GM04504 (cell line): ENCODE measurements at places on chromosomes 1 and 21.

DNA sequence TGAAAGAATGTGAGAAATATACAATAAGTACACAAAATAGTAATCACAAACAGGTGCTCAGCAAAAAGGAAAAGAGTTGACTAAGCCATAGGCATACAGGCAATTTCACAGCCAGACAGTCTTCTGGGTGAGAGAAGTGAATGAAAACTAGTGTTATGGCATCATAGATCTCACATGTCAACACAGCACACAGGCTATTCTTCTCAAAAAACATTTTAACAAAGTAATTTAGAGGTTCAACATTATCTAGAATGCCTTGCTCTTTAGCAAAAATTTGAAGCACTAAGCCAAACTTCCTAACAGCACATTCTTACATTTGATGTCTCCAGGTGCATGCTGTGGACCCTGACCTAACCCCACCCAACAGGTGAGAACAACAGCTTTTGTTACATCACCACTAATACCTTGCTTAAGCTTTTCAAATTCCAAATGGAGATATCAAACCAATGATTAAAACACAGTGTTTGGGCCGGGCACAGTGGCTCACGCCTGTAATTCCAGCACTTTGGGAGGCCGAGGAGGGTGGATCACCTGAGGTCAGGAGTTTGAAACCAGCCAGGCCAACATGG is 30.5 kb downstream of the OTUD7B start:
- no peak for DNase-seq

GRCh38 chr1:70659891-70660290 is 248.8 kb downstream of the CTH start:
- DNase-seq: no peak

DNA sequence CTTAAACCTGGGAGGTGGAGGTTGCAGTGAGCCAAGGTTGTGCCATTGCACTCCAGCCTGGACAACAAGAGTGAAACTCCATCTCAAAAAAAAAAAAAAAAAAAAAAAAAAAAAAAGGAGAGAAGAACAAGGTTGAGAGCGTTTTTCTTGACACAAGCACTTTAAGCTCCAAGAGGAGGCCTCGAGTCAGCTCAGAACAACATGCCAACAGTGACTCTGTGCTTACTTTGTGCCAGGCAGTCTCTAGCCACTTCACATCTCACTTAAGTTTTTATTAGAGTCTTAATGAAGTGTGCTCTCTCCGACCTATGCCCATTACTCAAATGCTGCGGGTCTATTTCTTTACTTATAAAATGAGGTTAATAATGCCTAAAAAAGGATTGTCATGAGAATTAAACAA is 13.0 kb downstream of the ATP1A1 start:
- no peak for DNase-seq

- DNase-seq: no peak
Measured at GRCh38 chr21:35135481-35135880, 86.4 kb upstream of the RUNX1 start.

- no peak for DNase-seq
Measured at GRCh38 chr1:245154429-245155271, at the start of gene KIF26B. KIF26B (plus strand) TSS chr1:245154985; CDS start chr1:245155425, 440 bp downstream.

DNA sequence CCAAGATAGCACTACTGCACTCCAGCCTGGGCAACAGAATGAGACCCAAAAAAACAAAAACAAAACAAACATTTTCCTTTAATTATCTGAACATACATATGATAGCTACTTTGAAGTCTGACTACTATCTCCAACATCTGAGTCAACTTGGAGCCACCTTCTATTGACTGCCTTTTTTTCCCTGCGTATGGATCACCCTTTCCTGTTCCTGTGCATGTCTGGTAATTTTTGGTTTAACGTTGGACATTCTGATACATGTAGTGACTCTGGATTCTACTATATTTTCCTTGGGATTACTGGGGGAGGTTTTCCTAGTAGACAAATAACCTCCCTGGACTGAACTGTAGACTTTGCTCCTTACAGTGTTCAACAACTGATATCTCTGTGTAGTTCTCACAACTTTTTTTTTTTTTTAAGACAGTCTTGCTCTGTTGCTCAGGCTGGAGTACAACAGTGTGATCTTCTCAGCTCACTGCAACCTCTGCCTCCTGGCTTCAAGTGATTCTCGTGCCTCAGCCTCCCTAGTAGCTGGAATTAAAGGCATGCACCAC is 70.3 kb downstream of the KIAA0319L start:
- no peak for DNase-seq

DNA sequence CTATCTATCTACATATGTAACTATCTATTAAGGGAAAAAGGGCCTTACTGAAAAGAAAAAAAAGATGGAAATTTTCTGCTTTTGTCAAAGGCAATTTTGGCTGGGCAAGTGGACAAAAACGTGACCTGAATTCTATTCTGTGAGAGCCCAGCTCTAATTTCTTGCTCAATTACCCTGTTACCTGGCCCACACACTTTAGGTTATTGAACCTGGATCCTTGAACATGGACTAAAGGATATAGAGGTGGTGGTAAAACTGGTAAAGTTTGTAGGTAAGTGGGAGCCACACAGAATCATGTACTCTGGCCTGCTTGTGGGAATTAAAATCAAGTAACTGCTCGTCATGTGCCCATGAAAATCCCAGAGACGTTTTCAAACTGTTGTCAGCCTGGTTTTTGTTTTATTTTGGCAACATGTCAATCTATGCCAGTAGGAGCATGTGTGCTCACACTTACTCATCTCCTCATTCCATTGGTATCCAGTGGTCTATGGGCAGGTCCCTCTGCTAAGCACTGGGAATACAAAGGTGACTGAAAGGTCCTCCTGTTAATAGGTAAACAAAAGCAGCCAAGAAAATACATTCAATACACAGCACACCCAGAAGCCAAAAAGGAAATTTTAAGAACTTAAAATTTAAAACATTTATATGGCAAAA is 113.7 kb upstream of the WARS2 start:
- no peak for DNase-seq

DNA sequence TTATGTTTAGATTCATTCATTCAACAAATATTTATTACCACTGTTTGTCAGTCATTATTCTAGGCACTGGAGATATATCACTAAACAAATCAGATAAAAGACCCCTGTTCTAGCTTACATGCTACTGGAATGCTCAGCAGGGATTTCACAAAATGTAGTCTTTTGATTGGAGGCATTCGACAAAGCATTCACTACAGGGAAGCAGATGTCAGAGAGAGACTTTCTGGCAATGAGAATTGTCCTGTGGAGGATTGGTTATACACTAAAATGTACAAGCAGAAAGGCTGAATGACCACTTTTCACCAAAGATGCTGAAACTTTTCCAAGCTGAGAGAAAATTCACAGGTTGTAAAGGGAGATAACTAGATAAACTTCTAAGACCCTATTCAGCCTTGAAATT is 57.7 kb downstream of the SCMH1 start:
- DNase-seq: no peak

- no peak for DNase-seq
Measured at GRCh38 chr1:119358636-119359035, 9.9 kb upstream of the HAO2 start.

DNA sequence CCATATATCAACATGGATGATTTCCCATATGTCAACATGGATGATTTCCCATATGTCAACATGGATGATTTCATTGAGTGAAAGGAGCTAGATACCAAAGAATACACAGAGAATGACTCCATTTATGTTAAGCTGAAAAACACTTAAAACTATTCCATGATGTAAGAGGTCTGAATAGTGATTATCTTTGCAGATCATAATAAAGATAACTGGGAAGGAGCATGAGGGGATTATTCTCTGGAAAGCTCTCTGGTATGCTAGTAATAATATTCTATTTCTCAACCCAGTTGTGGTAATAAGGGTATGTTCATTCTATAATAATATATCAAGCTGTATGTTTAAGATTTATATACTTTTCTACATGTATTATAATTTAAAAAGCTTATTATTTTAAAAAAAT is 14.1 kb downstream of the SYNJ1 start:
- DNase-seq: no peak

DNA sequence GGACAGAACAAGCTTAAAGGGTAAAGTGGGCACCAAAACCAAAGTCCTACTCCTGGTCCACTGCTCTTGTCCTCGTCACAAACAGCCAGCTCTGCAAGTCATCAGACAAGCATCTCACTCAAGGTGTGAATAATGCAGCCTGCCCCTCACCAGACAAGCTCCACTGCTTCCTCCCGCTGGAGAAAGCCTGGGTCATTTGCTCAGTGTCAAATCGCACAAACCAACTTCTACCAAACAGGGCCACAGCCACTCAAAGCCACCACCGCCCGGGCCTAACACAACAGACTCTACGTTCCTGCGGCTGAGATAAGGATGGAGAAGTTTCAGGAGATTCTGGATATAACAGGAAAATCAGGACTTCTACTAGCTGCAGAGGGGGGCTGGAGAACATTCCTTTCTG is 3.3 kb downstream of the SSBP3 start:
- DNase-seq: no peak

GRCh38 chr1:82840192-82840591 is 1039.5 kb downstream of the ADGRL2 start:
- no peak for DNase-seq

DNA sequence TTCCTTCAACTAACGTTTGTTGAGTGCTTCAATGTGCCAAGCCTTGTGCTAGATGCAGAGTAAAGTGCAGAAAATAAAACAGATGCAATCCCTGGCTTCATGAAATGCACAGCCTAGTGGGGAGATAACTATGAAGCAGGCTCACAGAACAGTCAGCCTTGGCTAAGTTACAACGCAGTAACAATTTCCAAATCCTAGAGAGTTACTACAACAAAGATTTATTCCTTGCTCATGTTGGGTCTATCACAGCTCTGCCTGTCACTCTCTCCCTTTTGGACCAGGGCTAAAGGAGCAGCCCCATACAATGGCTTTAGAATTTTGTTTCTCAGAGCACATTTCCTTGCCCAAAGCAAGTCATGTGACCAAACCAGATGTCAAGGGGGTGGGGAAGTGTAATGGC is 359.8 kb downstream of the ZNF326 start:
- no peak for DNase-seq

DNA sequence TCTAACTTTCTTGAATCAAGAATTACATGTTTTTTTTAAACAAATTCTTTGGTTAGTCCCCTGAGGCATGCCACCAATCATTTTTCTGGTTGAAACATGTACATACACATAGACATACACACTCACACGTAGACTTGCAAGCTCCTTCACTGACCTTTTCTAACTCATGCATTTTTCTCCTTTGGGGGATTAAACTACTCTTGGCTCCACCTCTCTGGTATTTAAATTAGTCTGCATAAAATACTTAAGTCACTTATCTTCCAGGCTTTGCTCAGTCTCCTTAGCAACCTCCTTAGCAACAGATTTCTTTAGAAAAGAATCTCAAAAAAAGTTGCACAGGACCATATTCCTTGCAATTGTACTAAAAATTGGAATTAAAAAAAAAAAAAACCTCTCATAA is 440.9 kb upstream of the LRRC7 start:
- DNase-seq: no peak

DNA sequence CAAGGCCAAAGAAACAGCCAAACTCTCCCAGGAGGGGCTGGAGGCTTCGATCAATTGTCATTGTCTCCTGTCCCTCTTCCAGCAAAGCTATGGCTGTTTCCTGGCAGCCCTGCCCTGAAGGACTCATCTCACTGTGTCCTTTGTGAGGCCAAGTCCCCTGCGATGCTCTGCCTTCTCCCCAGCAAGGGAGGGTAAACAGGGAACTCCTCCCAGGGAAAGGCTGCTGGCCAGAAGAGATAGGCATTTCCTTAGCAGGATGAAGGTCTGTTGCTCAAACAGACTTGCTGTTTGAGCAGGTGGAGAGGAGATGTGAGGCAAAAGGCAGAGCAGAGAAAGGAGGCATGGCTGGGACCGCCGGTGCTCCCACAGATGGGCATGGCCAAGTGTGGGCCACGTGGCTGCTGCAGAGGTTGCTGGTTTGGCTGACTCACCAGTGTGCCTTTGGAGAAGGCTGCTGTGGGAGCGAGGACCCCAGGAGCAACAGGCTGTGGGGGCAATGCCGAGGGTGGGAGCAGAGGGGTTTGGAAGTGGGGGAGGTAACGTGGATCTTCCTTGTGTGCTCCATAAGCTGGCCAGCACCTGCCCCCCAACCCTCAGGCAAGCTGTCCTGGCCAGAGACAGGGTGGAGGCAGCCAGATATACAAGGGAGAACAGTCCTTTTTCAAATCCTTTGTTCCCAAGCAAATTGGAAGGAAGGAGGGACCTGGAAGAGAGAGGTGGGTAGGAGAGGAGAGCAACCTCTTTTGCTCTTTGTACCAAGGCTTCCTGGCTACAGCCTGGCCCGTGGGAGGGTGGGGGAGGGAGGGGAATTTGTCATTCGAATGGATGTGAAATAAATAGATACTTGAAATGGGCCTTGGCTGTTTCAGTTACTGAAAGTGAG is 449.8 kb downstream of the SIPA1L2 start:
- no peak for DNase-seq

GRCh38 chr21:17402937-17403336 is 109.9 kb upstream of the CXADR start:
- no peak for DNase-seq

DNA sequence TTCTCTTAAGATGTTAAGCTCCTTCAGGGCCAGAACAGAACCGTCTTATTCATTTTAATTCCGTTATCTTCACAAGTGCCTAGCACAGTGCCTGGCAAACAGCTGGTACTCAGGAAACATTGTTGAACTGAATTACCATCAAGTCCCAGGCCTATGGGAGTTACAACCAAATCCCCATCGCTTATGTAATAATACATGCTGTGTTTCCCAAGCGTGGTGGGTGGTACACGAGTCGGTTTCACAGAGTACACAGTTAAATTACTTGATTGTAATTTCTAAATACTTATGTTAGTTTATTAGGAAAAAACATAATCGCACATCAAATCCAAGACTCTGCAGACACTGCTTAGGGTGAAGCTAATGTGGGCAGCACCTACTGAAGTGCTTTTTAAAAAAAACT is 1.0 kb downstream of the ANGEL2 start:
- DNase-seq: no peak

DNA sequence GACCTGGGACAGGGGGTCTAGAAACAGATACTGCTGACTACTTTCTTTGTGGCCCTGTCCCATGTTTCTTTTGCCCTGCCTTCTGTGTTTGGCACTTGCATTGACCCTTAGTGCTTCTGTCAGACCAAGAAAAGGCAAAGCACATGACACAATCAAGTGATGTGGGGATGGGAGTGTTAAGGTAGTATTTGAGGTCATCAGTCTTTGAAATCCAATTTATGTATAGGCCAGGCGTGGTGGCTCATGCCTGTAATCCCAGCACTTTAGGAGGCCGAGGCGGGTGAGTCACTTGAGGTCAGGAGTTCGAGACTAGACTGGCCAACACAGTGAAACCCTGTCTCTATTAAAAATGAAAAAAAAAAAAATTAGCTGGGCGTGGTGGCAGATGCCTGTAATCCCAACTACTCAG is 26.0 kb downstream of the SERBP1 start:
- no peak for DNase-seq

- DNase-seq: no peak
Measured at GRCh38 chr1:6861075-6861724, 75.9 kb downstream of the CAMTA1 start.
